KBM-7 (cell line): ENCODE measurements at places on chromosomes 6 and 20.

GRCh38 chr6:40419377-40419776 lies 167.8 kb downstream of the LRFN2 start:
- DNase-seq: no peak

- no peak for DNase-seq
Measured at GRCh38 chr6:149347067-149347466, 29.6 kb downstream of the TAB2 start.

- no peak for DNase-seq
Measured at GRCh38 chr6:154238831-154239230, 117.8 kb downstream of the IPCEF1 start.

DNA sequence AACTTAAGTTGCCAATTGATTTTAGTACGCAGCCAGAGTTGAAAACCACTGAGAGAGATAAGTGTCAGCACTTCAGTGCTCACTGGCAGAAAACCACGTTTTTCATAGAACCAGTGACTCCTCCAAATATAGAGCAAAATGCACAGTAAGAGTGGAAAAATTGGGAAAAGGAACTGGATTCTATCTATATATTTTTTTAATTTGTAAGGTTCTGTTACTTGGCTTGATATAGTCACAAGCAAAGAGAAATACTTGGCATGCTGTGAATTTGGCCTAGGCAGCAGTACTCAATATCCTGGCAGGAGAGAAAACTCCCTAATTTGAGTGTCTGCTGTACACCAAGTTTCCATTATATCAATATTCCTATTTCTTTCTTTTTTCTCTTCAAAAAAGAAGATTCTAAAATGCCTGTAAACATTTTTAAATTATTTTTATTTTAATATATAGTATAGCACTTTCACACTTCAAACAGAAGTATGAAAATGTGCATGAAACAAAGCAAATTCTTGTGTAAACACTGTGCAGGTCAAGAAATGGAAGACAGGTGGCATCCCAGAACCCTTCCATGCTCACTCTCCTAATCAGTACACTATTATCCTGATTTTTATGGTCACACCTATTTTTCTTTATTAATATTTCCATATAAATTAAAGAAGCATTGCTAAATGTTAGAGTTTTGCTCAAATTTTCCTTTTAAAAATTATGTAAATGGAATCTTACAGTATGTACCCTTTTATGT lies 561.8 kb upstream of the RNF217 start:
- DNase-seq: no peak

GRCh38 chr6:19603721-19604120 lies 233.4 kb upstream of the ID4 start:
- no peak for DNase-seq

DNA sequence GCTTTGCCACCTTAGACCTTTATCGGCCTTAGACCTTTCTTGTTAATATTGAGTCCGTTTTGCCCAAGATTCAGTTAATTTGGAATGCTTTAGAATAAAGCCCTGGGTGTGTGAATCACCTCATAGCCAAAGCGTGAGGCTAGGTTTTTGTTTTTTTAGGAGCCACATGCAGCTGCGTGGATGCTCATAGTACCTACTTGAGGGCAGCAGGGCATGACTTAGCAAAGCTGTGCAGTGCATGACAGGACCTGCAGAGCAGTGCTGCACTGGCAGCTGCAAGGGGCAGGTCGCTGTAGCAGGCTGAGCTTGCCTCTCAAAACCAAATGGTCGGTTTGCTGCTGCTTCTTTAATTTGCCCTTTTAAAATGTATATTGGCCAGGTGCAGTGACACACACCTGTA lies 116.1 kb downstream of the JAG1 start:
- DNase-seq: no peak

DNA sequence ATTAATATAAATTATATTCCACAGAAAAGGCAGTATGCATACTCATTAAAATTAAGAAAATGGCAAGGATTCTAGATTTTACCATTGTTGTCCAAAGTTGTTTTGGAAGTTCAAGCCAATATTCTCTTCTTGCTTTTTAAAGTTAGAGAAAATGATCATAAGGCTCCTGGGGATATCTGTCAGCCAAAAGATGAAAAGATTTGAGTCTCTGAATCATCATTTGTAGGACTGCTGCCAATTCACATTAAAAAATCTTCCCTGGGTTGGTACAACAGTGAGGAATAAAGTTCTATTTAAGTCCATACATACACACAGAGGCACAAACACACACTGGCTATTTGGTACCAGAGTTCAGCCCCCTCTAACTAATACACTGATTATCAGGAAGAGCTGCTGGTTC lies 620.1 kb downstream of the COL12A1 start:
- no peak for DNase-seq

DNA sequence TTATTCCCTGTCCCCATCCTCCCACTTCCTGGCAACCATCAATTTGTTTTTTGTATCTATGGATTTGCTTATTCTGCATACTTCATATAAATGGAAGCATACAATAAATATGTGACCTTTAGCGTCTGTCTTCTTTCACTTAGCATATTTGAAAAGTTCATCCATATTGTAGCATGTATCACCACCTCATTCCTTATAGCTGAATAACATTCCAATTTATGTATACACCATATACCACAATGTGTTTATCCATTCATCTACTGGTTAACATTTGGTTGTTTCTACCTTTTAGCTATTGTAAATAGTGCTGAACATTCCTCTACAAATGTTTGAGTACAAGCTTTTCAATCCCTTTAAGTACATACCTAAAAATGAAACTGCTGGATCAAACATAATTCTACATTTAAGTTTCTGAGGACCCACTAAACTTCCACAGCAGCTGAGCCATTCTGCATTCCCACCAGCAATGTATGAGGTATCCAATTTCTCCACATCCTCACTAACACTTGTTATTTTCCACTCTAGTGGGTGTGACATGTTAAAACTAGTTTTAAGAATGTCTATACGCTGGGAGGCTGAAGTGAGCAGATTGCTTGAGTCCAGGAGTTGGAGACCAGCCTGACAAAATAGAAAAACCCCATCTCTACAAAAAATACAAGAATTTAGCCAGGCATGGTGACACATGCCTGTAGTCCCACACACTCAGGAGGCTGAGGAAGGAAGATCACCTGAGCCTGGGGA lies 32.9 kb downstream of the NUDT3 start:
- no peak for DNase-seq

- no peak for DNase-seq
Measured at GRCh38 chr6:102327697-102328225, 934.3 kb downstream of the GRIK2 start.

GRCh38 chr20:60246751-60247150 lies 288.5 kb downstream of the CDH26 start:
- DNase-seq: no peak
